ENCODE measurements at places on chromosomes 5 and 9. TPM values are rescaled to one million over a fixed set of nuclear protein-coding genes. Genes with fewer than 3 reads are reported as not detected.
A peak's percentile ranks its signal among the peaks of the same experiment; 100 is the strongest.

DNA sequence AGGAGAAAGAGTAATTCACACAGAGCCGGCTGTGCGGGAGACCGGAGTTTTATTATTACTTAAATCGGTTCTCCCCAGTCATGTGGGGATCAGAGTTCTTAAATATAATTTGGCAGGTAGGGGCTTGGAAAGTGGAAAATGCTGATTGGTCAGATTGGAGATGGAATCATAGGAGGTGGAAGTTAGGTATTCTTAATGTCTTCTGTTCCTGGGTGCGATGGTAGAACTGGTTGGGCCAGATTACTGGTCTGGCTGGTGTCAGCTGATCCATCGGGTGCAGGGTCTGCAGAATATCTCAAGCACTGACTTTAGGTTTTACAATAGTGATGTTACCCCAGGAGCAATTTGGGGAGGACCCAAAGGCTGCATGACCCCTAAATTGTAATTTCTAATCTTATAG, 4.6 kb upstream of the CERCAM start:
- H3K4me1 ChIP-seq, result peaks cover 5% of the 10 kb centered on the region
- no peaks in the 10 kb centered on the region for H3K27me3 ChIP-seq
- no peak for DNase-seq
- H3K27ac ChIP-seq, result no peak overlapping the region
- no peak overlapping the region for H3K4me3 ChIP-seq

- DNase-seq, result peak; percentile 22
- H3K4me1 ChIP-seq, result no peaks in the 10 kb centered on the region
- H3K27me3 ChIP-seq, result no peaks in the 10 kb centered on the region
- H3K4me3 ChIP-seq, result no peak overlapping the region
- no peaks in the 10 kb centered on the region for H3K36me3 ChIP-seq
- H3K27ac ChIP-seq, result no peak overlapping the region
These were observed 203.1 kb downstream of the FSTL4 start for GRCh38 chr5:133409210-133409674.

DNA sequence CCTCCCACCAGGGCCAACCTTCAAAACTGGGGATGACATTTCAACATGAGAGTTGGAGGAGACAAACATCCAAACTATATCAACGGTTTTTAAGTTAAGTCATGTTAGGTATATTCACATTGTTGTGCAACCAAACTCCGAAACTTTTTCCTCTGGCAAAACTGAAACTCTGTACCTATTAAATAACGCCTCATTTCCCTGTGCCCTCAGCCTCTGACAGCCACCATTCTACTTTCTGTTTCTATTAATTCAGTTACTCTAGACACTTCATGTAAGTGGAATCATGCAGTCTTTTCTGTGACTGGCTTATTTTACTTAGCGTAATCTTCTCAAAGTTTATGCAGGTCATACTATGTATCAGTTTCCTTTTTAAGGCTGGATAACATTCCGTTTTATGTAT, 85.0 kb downstream of the CWC27 start:
- H3K27ac ChIP-seq, result no peak overlapping the region
- no peaks in the 10 kb centered on the region for H3K36me3 ChIP-seq
- no peak for DNase-seq
- H3K4me1 ChIP-seq, result no peaks in the 10 kb centered on the region
- H3K4me3 ChIP-seq, result no peak overlapping the region

DNA sequence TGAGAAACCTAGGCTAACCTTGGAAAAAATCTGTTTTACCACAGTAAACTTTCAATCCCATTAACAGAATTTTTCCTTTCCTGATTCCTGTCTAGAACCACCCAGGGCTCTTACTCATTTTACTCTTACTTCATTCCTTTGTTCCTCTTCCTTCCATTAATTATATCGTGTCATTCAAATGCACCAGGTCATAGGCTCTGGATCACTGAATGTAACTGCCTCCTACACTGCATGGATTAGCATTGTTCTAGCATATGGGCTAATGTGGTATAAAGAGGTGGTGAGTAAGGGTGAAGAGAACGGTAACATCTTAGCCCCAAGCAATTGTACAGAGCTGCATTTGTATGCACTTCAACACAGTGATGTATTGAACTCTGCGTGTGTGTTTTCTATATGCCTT, 49.5 kb upstream of the SPINK5 start:
- no peaks in the 10 kb centered on the region for H3K36me3 ChIP-seq
- no peak overlapping the region for H3K27ac ChIP-seq
- H3K27me3 ChIP-seq, result no peaks in the 10 kb centered on the region
- H3K4me3 ChIP-seq, result no peak overlapping the region
- H3K4me1 ChIP-seq, result no peaks in the 10 kb centered on the region
- DNase-seq, result no peak

GRCh38 chr5:73902327-73903051, 276.5 kb downstream of the ARHGEF28 start:
- DNase-seq, result no peak
- H3K27me3 ChIP-seq, result no peaks in the 10 kb centered on the region
- no peak overlapping the region for H3K4me3 ChIP-seq
- no peaks in the 10 kb centered on the region for H3K36me3 ChIP-seq

GRCh38 chr9:134046894-134047681, 20.7 kb downstream of the BRD3 start:
- H3K4me1 ChIP-seq, result peaks cover 43% of the 10 kb centered on the region
- no peak for DNase-seq
- no peaks in the 10 kb centered on the region for H3K27me3 ChIP-seq
- no peak overlapping the region for H3K27ac ChIP-seq
- H3K4me3 ChIP-seq, result no peak overlapping the region

GRCh38 chr5:145629047-145629446, 206.1 kb downstream of the PRELID2 start:
- H3K36me3 ChIP-seq, result no peaks in the 10 kb centered on the region
- DNase-seq, result no peak
- no peaks in the 10 kb centered on the region for H3K27me3 ChIP-seq
- no peak overlapping the region for H3K4me3 ChIP-seq
- no peaks in the 10 kb centered on the region for H3K4me1 ChIP-seq

Gene ANXA2R
- 0.58 TPM for polyA plus RNA-seq

Gene VAV2
- polyA plus RNA-seq, result 4.9 TPM

Gene SPTAN1
- 43.8 TPM for polyA plus RNA-seq

Gene SLC2A6
- 1.7 TPM for polyA plus RNA-seq
